IPS DF 6.9 (cell line): ENCODE measurements at places on chromosomes 3 and 15.
A peak's percentile ranks its signal among the peaks of the same experiment; 100 is the strongest.

- H3K4me1 ChIP-seq = no peaks in the 10 kb centered on the region
- no peak overlapping the region for H3K4me3 ChIP-seq
- no peak overlapping the region for H3K27ac ChIP-seq
- H3K27me3 ChIP-seq = no peaks in the 10 kb centered on the region
- no peaks in the 10 kb centered on the region for H3K36me3 ChIP-seq
These were observed 218.2 kb downstream of the ATP8B4 start for GRCh38 chr15:49900903-49901235.

GRCh38 chr15:25805031-25805430 lies 58.1 kb downstream of the ATP10A start:
- no peaks in the 10 kb centered on the region; the same call in 1 of the 2 replicates for H3K27me3 ChIP-seq
- no peaks in the 10 kb centered on the region for H3K36me3 ChIP-seq
- no peak for DNase-seq
- no peak overlapping the region for H3K27ac ChIP-seq
- no peak overlapping the region for H3K4me3 ChIP-seq
- H3K4me1 ChIP-seq = peaks cover 2% of the 10 kb centered on the region; the same call in 1 of the 2 replicates

GRCh38 chr3:190941694-190942260 lies 79.3 kb upstream of the GMNC start:
- H3K27me3 ChIP-seq = no peaks in the 10 kb centered on the region
- DNase-seq = no peak
- H3K36me3 ChIP-seq = no peaks in the 10 kb centered on the region
- H3K4me3 ChIP-seq = no peak overlapping the region
- no peaks in the 10 kb centered on the region; the same call in 1 of the 2 replicates for H3K4me1 ChIP-seq
- H3K27ac ChIP-seq = no peak overlapping the region

DNA sequence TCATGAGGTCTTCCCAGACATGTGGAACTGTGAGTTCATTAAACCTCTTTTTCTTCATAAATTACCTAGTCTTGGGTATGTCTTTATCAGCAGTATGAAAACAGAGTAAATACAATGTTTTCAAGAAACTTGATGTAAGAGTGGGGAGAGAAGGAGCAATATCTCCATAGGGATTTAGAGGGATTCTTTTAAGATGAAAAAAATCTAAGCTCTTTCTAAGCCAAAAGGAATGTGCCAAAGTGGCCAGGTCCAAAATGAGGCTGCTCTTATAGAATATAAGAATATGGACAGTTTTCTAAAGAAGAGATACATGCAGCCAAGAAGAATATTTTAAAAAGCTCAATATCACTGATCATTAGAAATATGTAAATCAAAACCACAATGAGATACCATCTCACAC lies 23.9 kb upstream of the RYK start:
- H3K27ac ChIP-seq = no peak overlapping the region
- no peaks in the 10 kb centered on the region for H3K27me3 ChIP-seq
- H3K4me1 ChIP-seq = no peaks in the 10 kb centered on the region
- no peak overlapping the region for H3K4me3 ChIP-seq
- no peaks in the 10 kb centered on the region for H3K36me3 ChIP-seq
- DNase-seq = no peak

DNA sequence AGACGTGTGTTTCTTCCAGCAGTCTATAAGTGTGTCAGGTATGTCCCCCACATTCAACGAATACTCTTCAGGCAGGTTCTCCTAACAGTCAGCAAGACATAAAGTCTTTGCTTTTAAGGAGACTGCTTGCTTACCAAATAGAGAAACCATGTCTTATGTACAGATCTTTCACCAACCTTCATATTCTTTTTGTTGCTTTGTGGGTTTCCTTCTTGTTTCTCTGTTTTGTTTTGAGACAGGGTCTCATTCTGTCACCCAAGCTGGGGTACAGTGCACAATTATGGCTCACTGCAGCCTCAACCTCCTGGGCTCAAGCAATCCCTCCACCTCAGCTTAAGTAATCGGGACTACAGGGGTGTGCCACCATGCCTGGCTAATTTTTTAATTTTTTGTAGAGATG lies 14.3 kb downstream of the DYNC1LI1 start:
- no peak for DNase-seq
- no peak overlapping the region for H3K4me3 ChIP-seq
- no peaks in the 10 kb centered on the region for H3K27me3 ChIP-seq
- no peaks in the 10 kb centered on the region for H3K36me3 ChIP-seq

GRCh38 chr15:71448688-71449114 lies 333.4 kb downstream of the THSD4 start:
- no peaks in the 10 kb centered on the region for H3K4me1 ChIP-seq
- H3K27me3 ChIP-seq = no peaks in the 10 kb centered on the region
- DNase-seq = peak; percentile 60
- H3K27ac ChIP-seq = no peak overlapping the region
- H3K4me3 ChIP-seq = no peak overlapping the region

- H3K27me3 ChIP-seq = peaks cover under 1% of the 10 kb centered on the region; the same call in 1 of the 2 replicates
- H3K36me3 ChIP-seq = no peaks in the 10 kb centered on the region
- DNase-seq = no peak
- no peak overlapping the region for H3K4me3 ChIP-seq
- H3K27ac ChIP-seq = no peak overlapping the region
- no peaks in the 10 kb centered on the region for H3K4me1 ChIP-seq
These were observed 23.1 kb upstream of the MCCC1 start for GRCh38 chr3:183122257-183122932.

DNA sequence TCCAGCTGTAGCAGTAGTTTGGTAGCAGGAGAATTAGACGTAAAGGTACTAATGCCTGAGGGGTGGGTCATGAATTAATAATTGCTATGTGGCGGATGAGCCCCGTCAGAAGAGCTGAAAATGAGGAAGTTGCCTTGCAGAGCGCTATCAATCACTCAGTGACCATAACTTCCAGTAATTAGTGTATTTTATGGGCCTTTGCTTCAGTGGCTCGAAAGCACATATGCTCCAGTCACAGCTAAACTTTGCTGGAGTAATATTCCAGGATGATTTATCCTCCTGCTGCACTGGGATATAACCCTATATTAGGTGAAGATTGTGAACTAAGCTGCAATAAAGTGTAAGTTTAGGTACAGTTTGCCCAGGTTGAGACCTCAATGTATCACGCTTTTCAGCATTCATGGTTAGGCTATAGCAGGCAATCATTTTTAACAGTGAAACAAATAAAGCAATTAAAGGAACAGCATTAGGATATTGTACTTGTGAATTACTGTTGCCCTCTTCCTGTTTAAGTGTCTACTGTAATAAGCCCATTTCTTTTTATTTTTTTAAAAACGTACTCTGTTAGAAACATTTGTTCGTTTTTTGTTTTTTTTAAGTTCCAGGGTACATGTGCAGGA lies 104.6 kb upstream of the SKOR1 start:
- H3K4me1 ChIP-seq = no peaks in the 10 kb centered on the region
- H3K27me3 ChIP-seq = no peaks in the 10 kb centered on the region
- H3K27ac ChIP-seq = no peak overlapping the region
- no peak overlapping the region for H3K4me3 ChIP-seq
- no peak for DNase-seq

DNA sequence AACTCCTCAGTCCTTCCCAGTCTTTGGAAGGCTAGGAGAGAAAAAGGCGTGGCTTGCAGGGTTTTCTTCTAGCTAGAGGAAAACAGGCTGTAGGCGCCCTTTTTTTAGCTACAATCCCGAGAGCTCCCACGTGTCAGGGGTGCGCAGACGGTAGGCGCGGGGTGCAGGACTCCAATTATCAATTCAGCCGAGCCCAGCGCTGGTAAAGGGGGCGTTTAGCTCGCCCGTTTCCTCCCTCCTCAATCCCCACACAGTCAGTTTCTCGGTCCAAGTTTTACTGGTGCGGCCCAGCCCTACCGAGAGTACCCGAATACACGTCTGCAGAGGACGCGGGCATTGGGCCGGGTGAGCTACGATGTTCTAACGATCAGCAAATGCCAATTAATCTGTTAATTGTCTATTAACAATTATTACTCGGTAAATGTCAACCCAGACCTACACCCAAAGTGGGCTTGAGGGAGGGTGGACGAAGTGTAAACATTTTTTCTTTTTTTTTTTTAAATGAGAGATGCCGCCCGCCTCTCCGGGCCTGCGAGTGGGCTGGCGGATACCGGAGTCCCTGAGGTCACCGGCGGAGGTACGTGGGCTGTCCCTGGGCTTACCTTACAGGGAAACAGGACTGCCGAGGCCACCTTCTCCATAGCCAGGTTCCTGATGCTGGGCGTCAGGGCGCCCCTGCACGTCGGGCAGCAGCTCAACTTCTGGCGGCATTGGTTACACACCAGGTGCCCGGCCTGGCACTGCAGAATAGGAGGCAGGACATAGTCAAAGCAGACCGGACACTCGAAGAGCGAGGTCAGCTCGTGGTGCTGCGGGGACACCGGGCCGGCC lies 923 bp downstream of the SIAH2 start:
- no peak overlapping the region for H3K27ac ChIP-seq
- DNase-seq = no peak
- peaks cover 2% of the 10 kb centered on the region; the same call in 1 of the 2 replicates for H3K27me3 ChIP-seq
- H3K4me3 ChIP-seq = peak overlapping the region; percentile 91

DNA sequence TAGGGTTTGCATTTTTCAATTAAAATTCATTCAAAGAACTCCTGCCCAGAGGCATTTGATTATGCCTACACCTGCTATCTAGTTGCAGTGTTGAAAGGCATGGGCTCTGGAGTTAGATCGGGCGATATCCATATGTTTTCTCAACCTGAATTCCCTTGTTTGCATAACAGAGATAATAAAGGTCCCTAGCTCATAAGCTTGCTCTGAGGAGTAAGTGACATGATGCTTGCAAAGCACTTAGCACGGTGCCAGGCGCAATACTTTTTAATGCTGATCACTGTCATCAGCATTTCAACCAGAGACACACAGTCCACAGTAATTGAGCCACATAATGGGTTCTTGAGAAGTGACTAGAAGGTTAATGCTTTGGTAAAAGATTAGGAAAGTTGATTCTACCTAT lies 106.3 kb upstream of the SAMMSON start:
- no peaks in the 10 kb centered on the region; the same call in 1 of the 2 replicates for H3K4me1 ChIP-seq
- H3K4me3 ChIP-seq = no peak overlapping the region
- no peak overlapping the region for H3K27ac ChIP-seq
- H3K27me3 ChIP-seq = peaks cover 5% of the 10 kb centered on the region; the same call in 1 of the 2 replicates
- no peaks in the 10 kb centered on the region for H3K36me3 ChIP-seq

- H3K4me3 ChIP-seq = no peak overlapping the region
- DNase-seq = no peak
- H3K4me1 ChIP-seq = no peaks in the 10 kb centered on the region
- H3K36me3 ChIP-seq = no peaks in the 10 kb centered on the region
- no peak overlapping the region for H3K27ac ChIP-seq
These were observed 329.6 kb upstream of the RGMA start for GRCh38 chr15:93418566-93418965.

- H3K36me3 ChIP-seq = no peaks in the 10 kb centered on the region
- no peaks in the 10 kb centered on the region for H3K27me3 ChIP-seq
- no peak overlapping the region for H3K4me3 ChIP-seq
- DNase-seq = no peak
- no peak overlapping the region for H3K27ac ChIP-seq
- no peaks in the 10 kb centered on the region for H3K4me1 ChIP-seq
These were observed 219.3 kb upstream of the TTC14 start for GRCh38 chr3:180382638-180383180.

- no peaks in the 10 kb centered on the region for H3K27me3 ChIP-seq
- H3K4me3 ChIP-seq = no peak overlapping the region
- H3K4me1 ChIP-seq = no peaks in the 10 kb centered on the region
- no peaks in the 10 kb centered on the region for H3K36me3 ChIP-seq
- no peak for DNase-seq
These were observed 15.3 kb upstream of the PARP14 start for GRCh38 chr3:122665226-122665786.

- no peaks in the 10 kb centered on the region for H3K27me3 ChIP-seq
- no peak overlapping the region for H3K27ac ChIP-seq
- DNase-seq = no peak
- no peaks in the 10 kb centered on the region for H3K4me1 ChIP-seq
- H3K4me3 ChIP-seq = no peak overlapping the region
- no peaks in the 10 kb centered on the region for H3K36me3 ChIP-seq
These were observed 465.1 kb upstream of the PDZRN3 start for GRCh38 chr3:74089814-74090213.

GRCh38 chr15:100944986-100945385 lies 25.8 kb downstream of the LRRK1 start:
- H3K36me3 ChIP-seq = no peaks in the 10 kb centered on the region
- H3K27ac ChIP-seq = no peak overlapping the region
- H3K27me3 ChIP-seq = no peaks in the 10 kb centered on the region
- H3K4me1 ChIP-seq = 0 out of 2 replicates have a peak, but pooled peaks cover 3% of the 10 kb centered on the region

- H3K27me3 ChIP-seq = no peaks in the 10 kb centered on the region
- no peaks in the 10 kb centered on the region for H3K36me3 ChIP-seq
- H3K4me1 ChIP-seq = no peaks in the 10 kb centered on the region
- no peak overlapping the region for H3K4me3 ChIP-seq
- no peak overlapping the region for H3K27ac ChIP-seq
- no peak for DNase-seq
These were observed 67.9 kb downstream of the VGLL3 start for GRCh38 chr3:86923071-86923491.

GRCh38 chr3:133468251-133468721 lies 68.4 kb downstream of the BFSP2 start:
- H3K36me3 ChIP-seq = no peaks in the 10 kb centered on the region
- no peaks in the 10 kb centered on the region for H3K27me3 ChIP-seq
- H3K27ac ChIP-seq = no peak overlapping the region

DNA sequence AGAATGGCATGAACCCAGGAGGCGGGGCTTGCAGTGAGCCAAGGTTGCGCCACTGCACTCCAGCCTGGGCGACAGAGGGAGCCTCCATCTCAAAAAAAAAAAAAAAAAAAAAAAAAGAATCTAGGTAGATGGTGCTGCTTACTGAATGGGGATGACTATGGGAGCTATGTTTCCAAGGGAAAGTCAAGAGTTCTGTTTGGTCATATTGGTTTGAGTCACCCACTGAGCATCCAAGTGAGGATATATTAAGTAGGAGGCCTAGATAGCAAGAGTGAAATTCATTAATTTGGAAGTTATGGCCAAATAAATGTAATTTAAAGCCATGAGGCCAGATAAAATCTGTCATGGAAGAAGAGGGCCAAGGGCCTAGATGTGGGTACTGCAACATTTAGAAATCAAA lies 9.0 kb upstream of the UACA start:
- DNase-seq = no peak
- no peak overlapping the region for H3K4me3 ChIP-seq
- H3K4me1 ChIP-seq = no peaks in the 10 kb centered on the region
- no peaks in the 10 kb centered on the region for H3K27me3 ChIP-seq
- no peak overlapping the region for H3K27ac ChIP-seq

- no peak overlapping the region for H3K27ac ChIP-seq
- no peaks in the 10 kb centered on the region for H3K4me1 ChIP-seq
These were observed 258.1 kb upstream of the NECTIN3 start for GRCh38 chr3:110813541-110813940.
